ENCODE measurements at places on chromosomes 1 and 21.

GRCh38 chr1:173798078-173798477, 26.4 kb upstream of the DARS2 start:
- DNase-seq: peak; percentile 6

DNA sequence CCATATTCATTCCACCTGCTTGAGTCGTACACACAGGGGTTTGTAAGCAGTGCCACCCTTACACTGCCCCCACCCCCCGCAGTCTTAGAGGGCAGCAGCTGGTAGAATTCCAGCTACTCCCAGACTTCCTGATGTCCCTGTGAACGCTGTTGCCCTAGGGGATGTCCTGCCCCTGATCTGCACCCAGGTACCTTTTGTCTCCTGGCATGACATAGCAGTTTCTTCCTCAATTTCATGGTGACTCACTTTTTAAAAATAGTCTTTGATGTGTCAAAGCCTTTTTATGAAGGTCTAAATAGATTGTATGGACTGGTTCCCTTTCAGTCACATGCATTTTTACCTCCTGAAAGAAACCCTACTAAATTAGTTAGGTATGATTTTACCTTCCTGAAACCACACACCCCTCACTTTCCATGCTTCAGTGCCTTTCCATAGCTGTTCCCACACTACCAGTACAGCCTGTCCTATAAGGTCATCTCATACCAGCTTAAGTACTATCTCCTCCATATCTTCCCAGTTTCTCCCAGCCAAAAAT, 76.4 kb downstream of the ST3GAL3 start:
- DNase-seq: peak; percentile 96

- DNase-seq: peak; percentile 25
Observed at GRCh38 chr1:191963286-191963685, 195.0 kb upstream of the RGS18 start.

DNA sequence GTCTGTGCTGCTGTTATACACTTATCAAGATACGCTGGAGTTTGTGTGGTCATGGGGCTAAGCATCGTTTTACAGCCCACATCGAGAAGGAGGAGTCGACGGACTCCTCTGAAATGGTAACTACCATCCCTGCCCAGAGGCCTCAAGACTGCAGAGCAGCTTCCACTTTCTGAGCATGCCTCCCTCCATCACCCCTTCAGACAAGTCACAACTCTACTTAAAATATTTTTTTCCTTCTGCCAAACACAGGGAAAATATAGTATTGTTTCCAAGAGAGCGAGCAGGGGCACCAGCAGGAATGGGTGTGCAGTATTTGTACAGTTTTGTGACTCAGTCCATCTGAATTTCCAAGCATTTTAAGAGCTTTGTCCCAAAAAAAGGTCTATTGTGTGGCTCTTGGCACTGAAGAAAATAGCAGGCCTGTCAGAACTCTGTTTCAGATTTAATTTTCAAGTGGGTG, 14.1 kb downstream of the EVA1C start:
- peak; percentile 74 for DNase-seq

GRCh38 chr1:192227330-192227729, 69.1 kb downstream of the RGS18 start:
- no peak for DNase-seq
